ENCODE measurements at places on chromosomes 2 and 18.

DNA sequence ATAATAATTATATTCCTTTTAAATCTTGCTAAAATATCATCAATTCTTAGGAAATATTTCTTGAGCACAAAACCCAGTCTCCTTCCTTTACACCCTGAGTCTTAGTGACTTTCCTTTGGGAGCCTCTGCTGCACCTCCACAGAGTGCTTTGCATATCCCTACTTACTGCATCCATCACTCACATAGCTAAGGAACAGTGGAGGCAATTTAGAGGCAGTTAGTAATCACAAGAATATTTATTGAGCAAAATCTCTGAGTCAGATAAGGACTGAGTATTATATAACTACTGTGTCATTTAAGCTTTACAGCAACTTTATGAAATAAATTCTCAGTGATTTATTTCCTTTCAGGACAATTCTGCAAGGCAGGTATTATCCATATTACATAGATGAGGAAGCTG lies 327.7 kb downstream of the TMX3 start:
- no peak for DNase-seq

- no peak for DNase-seq
These were observed 374.5 kb downstream of the NCKAP5 start for GRCh38 chr2:133193544-133194361.

- no peak for DNase-seq
These were observed 721 bp downstream of the MCEE start for GRCh38 chr2:71129114-71129901.

DNA sequence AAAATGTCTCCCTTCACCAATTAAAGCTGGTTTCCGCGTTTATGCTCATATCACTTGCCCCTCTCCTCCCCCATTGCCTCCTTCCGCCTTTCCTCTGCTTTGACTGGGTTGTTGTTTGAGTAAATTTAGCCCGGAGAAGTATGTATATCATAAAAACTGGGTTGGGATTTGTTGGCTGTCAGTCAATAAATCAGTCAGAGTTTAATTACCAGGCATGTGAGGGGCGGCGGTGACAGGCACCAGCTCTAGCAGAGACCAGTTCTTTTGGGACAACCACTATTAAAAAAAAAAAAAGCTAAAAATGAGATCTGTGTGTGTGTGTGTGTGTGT lies 382.4 kb upstream of the SMIM21 start:
- DNase-seq = no peak

DNA sequence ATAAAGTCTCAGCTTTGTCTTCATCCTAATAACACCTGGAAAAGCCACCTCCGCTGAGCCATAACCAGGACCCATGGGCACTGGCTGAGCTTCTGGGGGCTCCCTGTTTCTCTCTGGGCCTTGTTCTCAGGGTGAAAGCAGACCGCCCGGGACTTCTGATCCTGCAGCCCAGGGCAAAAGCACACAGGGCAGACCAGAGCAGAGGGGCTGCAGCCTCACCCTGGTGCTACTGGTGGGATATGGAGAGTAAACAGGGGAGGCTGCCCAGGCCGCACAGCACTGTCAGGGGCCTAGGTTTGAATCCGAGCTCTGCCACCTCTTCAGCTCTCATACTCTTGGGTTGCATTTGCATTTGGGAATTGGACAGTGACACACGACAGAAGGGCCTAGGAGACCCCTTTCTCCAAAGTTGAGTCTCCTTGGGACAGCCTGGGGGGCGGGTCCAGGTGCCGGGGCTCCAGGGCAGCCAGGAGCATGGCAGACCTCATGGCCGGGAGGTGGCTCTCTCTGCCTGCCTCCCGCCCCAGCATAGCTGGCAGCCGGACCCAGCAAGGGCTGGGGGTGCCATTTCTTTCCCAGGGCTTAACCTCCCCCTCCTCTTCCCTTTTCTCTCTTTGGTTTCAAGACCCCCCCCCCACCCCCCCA lies 164.9 kb downstream of the INHBB start:
- no peak for DNase-seq

DNA sequence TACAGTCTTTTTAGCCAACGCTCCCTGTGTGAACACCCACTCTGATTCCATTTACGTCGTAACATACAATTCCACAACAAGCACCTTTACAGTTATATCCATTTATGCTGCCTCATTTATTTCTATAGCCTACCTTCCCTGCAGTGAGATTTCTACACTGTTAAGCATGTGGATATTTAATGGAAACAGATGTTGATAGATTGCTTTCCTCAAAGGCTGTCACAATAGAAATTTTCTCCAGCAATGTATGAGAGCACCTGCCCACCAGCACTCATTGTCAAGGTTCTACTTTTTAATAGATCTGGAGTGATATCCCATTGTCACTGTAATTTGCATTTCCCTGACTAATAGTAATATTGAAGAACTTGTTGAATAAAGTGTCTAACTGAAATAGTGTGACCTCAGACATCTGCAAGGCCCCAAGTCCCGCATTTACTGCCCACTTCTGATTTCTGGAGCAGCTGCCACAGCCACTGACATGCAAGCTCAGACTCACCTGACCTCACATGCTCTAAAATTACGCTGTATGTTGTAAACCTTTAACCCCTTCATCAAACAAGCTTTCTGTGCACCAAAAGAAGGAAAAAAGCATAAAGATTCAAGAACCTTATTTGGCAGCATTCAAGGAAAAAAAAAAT lies 295.1 kb downstream of the CNTNAP5 start:
- no peak for DNase-seq

DNA sequence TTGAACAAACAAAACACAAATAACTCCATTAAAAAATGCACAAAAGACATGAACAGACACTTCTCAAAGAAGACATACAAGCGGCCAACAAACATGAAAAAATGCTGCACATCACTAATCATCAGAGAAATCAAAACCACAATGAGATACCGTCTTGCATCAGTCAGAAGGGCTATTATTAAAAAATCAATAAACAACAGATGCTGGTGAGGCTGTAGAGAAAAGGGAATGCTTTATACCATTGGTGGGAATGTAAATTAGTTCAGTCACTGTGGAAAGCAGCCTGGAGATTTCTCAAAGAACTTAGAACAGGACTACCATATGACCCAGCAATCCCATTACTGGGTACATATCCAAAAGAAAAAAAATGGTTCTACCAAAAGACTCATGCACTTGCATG lies 37.8 kb downstream of the GPR155 start:
- DNase-seq = no peak

GRCh38 chr2:234632527-234633391 lies 135.9 kb upstream of the ARL4C start:
- no peak for DNase-seq

DNA sequence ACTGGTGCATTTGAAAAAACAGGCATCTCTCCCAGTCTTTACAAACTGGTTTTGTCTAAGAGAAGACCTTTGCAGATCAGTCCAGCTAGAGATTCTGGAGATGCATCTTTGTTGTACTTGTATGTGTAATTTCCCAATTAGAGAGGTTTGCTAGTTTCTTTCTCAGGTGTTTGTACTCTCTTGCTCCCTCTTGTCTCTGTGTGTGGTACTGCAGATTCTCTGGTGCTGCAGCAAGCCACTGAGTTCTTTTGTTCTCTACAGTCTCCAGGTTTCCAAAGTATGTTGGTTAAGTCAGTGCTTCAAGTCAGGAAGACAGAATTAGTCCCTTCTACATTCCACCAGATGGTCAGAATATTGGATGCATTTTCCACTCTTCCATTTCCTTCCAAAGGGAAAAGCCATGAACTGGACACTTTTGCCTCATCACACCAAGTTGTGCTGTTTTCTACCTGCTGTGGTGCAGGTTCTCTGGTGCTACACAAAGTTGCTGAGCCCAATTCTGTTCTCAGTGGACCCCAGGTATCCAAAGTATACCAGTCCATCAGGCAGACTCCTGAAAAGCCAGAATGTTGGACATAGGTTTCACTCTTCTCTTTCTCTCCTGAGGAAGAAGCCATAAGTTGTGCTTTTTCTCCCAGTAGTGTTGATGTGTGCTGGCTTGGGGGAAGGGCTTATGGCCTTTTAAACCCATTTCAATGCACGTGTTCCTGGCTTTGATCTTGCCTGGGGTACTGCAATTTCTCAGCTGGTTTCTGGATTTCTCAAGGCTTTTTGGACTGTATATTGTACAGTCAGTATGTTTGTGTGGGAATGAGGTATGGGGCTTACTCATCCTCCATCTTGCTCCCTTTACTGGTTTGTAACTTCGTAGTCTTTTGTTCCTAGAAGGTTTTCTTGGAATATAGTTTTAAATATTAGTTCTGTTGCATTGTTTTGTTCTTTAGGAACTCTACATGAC lies 29.8 kb downstream of the EPC2 start:
- DNase-seq = no peak

GRCh38 chr2:68031542-68032160 lies 31.2 kb downstream of the C1D start:
- peak; percentile 72 for DNase-seq

DNA sequence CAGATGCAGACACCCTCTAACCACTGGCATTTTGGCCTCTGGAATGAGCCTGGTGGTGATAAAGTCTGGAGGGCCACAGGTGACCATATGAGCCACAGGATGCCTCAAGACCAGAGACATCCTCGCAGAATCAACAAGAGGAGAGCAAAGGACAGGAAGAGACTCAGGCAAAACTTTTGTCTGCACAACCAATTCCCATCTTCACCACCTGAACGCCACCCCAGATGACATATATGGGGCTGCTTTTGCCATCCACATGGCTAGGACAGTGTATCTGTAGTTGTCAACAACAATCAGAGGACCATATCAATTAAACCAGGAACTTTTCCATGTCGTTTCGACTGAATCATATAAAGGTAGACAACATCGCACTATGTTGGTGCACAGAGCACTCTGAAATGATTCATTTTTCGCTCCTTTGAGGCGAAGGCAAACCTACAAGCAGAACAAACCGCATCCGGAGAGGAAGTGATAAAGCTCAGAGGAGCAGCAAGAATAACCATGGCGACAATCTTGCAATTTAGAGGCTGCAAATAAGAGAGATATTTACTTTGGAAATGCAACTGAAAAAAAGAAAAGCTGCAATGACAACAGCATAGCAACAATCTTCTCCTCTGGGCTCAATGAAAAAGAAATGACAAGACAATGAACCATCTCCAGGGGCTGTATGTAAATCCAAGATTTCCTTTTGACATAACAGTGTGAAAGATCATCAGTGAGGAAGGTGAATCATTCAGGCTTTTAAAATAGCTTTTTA lies 204.5 kb downstream of the ARL4C start:
- no peak for DNase-seq

DNA sequence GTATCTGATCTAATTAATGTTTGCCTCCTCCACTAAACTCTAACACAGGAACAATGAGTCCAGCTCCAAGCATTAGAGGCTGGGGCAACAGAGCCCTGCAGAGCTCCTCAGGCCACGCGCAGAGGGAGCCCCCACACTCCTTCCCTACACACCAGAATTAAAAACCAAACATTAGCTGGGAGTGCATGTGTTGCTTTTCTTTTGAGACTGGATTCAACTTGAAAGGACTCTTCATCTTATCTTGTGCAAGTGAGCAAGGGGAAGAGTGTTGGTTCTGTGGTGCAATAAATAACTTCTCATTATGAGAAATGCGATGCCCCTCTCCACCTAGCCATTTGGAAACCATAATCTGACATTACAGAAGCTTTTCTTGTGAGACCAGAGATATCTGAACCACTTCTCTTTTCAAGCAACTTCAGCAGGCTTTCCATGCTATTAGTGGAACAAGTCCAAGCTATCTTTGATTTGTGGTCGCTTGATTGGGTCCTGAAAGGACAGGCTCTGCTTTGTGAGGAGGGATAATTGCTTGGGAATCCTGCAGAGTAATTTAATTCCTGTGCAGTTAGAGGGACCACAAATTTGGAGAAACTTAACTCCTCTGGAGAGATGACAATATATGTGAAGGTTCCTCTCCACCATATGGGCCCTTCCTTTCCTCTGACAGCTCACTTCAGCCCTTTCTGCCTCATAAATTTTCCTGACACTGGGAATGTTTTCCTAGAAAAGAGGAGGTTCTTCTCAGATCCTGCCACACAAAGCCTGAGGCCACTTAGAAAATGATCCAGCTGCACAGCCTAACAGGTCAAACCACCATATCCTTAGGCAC lies 112.5 kb downstream of the ATL2 start:
- no peak for DNase-seq

DNA sequence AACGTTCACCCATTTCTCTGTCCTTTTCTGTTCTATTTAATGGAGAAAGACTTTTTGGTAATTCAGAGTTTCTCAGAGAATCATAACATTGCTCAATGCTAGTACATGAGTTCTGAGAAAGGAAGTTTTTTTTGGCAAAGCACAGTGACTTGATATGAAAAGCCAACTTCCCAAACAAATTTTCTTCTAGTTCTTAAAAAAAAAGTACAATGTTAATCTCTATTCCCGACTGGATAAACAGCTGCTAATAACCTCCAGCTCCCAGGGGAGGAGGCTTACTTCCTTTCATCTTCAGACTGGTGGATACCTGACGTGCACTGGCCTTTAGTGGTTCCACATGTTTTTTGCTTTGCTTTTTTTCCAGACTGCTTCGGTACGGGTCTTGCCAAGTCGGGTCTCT lies 284.6 kb upstream of the CCDC68 start:
- no peak for DNase-seq

DNA sequence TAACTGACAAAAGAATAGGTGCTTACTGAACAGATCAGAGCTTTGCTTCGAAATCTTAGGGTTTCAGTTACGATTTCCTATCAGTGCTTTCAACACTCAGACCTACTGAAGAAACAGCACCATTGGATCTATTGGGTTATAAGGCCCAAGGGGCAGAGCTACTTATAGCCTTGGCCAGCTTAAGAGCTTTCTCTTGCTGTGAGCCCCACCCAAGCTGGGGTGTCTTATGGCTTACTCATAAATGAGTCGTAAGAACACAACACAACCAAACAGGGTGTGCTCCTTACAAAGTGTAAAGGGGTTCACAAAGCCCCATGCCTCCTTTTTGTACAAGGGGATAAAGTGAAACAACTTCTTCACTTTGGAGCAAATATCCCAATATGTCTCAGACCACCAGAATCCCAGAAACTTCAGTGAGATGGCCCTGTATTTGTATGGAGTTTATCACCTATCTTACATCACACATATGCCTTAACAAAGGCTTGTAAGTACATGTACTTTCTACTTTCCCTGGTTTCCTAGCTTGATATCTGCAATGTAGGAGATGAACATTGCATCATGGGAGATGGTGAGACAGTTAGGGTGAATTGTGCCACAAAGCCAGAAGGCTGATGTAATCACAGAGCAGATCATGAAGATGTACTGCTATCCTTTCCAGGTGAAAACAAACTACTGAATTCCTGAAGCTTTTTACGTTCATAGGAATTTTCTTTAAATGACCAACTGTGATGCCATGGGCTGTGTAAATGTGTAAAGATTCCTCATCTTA lies 115.5 kb upstream of the GLI2 start:
- DNase-seq = no peak

DNA sequence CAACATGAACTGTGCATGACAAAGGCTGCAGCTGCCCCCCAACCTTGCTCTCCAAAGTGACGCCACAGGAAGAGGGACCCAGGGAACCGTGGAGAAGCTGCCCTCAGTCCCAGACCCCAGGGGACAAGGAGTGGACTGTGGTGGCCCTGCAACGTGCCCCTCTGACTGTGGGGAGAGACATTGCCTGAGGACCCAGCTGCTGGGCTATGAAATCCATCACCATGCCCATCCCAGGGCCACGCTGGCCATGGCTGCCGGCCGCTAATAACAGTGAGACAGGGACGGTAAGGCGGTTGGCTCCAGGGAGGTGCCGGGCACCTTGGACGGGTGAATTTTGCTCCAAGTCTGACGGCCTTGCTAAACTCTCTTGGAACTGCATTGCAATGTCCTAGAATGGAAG lies 211.3 kb upstream of the HDAC4 start:
- no peak for DNase-seq

Data from Ammon's horn (tissue), 1 donor.